ENCODE measurements at places on chromosomes 1 and 21.

DNA sequence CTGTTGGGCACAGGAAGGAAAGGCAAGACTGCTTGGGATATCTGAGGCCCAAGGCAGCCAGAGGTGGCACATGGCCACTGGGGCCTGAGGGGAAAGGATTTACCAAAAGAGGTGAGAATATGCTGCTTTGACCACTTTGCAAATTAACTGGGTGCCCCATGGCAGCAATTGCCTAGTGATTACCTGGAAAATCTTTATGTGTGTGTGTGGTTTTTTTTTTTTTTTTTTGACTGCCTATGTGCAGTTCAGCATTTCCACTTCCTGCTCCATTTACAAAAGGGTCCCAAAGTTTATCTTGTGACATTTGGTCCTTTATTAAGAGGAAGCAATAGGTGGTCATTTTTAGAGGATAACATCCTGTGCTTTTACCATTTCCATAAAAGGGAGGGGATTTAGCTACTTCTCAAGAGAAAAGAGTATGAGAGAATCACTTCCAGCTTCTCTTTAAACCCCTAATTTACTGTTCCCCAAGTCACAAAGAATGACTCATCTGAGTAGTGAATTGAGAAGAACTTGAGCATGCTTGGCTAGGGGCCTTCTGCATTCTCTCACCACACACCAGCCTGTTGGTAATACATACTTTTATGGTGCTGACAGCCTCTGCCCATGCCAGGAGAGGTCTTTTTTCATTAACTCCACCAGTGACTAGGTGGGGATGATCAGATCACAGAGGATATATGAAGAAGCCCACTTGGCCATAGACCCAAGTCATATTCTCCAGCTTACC lies 52.1 kb downstream of the SYDE2 start:
- no peak for DNase-seq

DNA sequence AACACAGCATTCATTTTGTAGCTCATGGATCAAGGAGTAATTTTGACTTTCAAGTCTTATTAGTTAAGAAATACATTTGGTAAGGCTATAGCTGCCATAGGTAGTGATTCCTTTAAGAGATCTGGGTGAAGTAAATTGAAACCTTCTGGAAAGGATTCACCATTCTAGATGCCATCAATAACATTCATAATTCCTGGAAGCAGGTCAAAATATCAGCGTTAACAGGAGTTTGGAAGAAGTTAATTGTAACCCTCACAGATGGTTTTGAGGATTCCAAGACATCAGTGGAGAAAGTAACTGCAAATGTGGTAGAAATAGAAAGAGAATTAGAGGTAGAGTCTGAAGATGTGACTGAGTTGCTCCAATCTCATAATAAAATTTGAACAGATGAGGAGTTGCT lies 216.6 kb downstream of the GREM2 start:
- DNase-seq: no peak

DNA sequence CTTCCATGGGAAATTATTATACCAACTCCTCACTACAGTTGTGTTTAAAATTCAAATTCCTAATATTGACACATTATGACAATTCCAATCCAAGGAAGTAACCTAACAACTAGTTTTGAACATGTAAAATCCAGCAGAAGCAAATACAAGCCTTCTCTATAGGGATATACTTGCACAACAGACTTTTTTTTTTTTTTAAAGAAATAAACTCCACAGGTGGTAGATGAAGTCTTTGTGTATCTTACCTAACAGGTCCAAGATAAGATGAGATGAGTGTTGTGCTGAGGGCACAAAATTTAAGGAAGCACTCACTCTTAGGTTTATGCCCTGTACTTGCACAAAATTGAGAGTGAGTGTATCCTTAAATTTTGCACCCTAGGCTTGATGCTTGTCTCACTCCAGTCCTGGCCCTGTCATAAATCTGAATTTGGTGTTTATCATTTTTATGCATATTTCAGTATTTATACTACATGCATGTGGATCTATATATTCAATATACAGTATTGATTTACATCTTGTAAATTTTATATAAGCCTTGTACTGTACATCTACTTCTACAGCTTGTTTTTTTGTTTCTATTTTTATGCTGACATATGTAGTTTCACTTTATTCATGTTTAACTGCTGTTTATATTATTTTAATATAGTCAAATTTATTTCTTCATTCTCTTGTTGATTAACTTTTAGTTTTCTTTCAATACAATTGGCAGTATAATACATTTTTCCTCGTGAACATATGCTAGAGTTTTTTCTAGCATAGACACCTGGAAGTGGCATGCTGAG lies 60.6 kb upstream of the RGL1 start:
- no peak for DNase-seq

DNA sequence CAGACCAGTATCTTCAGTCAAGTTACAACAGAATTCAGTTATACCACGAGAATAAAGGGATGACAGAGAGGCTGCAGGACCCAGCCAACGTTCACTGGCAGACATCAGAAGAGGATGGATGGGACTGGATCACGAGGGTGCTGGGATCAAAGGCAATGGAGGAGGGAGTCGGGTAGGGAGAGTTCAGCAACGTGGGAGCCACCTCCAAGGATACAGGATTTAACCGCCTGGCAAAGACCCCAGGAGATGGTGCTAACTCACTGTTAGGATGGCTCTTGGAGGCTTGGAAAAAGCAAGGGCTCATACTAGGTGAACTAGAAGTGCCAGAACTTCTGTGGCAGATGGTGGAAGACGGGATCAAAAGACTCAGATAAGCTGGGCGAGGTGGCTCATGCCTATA lies 99.1 kb upstream of the DISP3 start:
- DNase-seq: no peak

GRCh38 chr1:10617931-10618885 lies 143.5 kb downstream of the PEX14 start:
- no peak for DNase-seq

DNA sequence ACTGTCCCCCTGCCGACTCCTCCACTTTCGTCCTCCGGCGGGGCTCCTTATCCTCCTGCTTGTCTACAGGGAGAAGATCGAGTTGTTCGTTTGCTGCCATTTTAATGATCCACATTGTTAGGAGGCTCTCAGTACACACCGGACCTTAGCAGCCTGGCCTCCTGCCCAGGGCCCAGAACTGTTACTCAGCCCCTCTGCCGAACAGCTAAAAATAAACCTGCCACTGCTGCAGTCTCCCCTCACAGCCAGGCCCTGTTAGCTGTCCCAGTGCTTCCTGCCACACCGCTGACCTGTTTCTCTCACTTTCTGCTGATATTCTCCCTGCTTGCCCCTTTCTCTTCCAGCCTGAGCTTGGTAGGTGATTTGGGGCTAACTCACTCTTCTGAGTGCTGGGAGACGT lies 8.3 kb downstream of the MAPKAPK2 start:
- DNase-seq: peak; percentile 14

DNA sequence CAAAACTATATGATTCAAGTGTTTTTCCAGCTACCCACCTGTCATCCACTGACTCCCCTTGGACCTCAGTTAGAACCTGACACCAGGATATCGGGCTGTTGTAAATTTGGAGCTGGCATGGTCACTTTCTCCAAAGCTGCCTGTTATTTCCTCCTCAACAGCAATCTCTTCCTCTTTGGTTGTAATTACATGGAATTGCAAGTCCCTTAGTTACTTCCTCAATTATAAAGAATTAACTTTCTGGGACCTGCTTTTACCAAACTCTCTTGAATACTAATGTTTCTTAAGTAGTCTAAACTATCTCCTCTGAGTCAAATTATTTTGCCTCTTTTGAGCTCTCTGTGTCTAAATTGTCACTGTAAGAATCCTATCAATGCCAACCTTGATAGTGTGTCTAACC lies 150.3 kb upstream of the SGIP1 start:
- DNase-seq: no peak

DNA sequence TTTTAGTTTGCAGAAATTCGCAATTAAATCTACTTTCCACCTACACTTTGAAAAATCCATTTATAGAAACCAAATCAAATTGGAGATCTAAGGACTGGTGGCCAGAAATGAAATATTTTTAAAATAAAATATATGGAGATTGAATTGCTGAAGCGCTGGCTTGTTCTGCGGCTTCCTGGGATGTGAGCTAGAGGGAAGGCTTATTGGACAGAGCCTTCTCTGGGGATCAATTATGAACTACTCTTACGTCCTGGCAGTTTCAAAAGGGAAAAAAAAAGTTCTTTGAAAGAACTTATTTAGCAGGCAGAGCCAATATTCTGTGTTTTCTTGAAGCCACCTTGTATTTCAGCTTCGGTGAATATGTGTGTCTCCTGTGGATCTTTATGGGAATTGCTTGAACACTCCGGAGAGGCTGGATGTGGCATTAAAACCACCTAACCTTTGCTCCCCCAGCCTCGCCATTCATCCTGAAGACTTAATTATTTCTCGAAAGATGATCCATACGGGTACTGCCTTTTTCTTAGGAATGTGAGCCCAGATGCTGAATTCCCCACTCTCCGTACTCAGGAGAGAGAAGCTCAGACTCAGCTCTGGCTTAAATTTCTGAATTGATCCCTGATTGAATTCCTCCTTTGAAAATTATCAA lies 478.9 kb upstream of the VAMP3 start:
- no peak for DNase-seq

DNA sequence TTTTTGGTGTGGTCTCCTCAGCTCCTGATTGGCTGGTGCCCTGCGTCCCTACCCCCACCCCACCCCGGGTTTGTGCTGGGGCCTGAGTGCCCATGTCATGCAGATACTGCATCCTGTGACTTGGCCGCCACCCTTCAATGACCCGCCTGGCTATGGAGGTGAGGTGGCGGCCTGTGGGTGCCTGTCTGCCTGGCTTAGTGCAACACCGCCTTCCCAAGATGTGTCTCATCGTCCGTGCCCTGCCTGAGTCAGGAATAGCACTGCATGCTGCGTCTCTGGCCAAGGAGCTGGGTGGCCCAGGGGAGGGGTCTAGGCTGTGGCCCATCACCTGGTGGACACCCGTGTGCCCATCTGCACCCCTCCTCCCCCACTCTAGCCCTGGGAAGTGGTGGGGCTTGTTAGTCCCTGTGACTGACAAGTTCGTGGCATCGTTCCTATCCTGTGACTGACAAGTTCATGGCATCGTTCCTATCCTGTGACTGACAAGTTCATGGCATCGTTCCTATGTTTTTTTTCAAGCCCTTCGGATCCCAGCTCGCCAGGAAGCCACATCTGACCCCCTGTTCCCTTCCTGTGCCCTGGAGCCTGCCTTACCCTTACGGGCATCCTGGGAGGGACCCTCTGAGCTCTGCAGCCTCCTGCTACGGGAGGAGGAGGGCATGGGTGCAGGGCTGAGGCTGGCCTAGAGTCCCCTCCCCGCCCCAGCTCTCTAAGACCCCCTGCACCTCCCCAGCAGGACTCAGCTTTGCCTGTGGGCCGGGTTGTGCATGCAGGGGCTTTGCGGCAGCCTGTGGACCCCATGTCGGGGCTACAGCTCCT lies 7.5 kb downstream of the SLX9 start:
- no peak for DNase-seq

GRCh38 chr1:63951059-63951946 lies 177.5 kb downstream of the ROR1 start:
- no peak for DNase-seq

DNA sequence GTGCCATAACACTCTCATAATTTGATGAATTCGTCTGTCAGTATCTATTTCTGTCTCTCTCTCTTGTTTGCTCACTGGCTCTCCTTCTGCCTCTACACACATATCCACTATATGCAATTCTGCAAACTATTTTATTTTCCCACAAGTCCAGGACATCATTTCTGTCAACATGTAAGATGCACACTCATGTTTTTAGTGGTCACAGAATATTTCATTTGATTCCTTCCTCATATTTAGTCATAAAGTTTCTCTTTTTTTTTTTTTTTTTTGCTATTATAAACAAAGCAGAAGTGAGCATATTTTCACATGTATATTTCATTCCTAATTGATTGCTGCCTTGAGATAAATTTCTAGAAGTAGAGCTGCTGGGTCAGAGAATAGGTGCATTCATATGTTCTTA lies 165.3 kb downstream of the PGBD5 start:
- DNase-seq: no peak

DNA sequence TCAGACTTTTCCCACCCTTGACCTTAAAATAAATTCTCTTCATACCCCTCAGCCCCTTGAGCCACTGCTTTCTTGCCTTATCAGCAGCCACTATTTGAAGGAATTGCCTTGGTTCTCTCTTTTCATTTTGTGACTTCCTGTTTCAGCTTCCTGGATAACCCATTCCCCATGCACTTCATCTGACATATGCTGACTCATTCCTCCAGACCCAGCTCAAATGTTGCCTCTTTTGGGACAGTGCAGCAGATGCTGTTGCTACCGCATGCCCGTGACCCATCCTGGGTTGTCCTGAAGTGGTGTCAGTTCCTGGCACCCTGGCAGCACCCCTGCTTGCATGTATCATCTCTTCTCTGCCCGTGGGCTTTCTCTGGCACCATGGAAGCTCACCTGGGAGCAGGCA lies 496.1 kb downstream of the PTPRU start:
- DNase-seq: no peak

DNA sequence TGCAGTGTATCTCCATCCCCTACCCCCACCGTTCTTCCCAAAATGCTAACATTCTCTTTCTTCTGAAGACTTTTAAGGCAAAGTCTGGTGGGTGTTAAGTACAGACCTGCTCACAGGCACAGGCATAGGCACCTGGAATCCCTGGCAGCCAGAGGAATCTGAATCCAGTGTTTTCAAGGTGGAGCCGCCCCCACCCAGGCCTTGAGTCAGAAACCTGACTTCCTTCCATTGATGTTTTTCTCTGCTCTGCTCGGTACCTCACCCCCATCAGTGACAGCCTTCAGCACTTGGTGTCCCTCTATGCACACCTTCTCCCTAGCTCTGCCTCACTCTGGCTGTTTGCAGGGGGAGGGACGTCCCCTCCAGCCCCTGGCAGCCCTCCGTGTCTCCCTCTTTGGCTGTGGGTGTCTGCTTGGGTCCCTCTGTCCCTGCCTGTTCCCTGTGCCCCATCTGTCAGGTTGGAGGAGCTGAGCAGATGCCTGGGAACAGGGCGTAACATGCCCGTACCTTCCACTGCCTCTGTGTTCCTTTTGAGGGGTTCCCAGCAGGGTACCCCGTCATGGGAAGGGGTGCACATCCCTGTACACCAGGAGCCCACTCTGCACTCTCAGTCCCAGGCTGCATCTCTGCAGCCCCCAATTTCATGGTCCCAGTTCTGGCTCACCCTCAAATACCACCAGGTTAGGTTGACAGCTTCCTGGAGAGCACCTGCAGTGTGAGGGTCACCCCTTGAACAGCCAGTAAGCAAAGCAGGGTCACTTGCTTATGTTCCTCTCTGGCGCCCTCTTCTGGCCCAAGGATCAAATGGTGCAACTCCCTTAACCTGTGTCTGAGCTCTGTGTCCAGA lies 6.7 kb downstream of the NCDN start:
- DNase-seq: peak; percentile 84

DNA sequence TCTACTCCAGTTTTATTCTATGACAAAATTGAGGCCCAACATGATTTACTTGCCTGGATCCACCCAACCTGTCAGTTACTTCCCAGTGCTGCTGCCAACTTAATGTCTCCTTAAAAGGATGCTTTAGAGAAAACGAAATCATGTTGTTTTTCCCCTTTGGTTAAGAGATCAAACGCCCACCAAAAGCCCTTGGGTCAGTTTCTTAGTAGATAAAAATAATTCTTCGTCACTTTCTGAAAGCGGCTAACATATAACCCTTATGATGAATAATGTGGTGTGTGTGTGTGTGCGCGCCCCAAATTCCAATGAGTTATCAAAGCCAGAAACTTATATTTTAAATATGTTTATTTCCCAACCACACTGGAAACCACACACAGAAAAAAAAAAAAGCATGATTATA lies 52.7 kb upstream of the LGALS8 start:
- DNase-seq: no peak

- DNase-seq: no peak
These were observed 30.9 kb downstream of the PROX1 start for GRCh38 chr1:214018386-214019268.
